ENCODE measurements at places on chromosomes 13 and 19.

DNA sequence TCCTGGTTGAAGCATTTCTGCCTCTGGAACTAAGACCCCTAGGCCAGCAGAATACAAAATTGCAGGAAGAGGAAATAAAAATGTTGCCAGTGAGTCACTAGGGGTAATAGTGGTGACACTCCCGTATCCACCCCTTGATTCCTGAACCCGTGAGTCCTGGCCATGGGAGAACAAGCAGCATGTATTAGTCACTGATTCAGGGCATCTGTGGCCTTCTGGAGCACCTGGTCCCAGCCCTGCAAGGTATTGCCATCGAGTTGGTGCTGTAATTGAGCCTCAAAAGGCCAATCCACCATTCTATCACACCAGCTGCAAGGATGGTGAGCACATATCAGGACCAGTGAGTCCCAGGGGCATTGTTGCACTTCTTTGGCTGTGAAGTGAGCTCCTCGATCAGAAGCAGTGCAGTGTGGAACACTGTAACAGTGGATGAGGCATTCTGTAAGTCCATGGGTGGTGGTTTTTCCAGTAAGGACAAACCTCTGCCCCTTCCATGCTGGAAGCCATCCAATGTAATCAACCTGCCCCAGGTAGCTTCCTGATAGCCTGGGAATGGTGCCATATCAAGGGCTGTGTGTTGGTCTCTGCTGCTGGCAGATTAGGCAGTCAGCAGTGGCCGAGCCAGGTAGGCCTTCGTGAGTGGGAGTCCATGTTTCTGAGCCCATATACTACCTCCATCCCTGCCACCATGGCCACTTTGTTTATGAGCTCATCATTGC is 39.6 kb downstream of the C1QTNF9 start:
- no peak for DNase-seq

GRCh38 chr13:96850538-96851145 is 143.6 kb downstream of the OXGR1 start:
- DNase-seq = no peak

GRCh38 chr19:8335343-8336071 is 7.6 kb downstream of the KANK3 start:
- DNase-seq = no peak

DNA sequence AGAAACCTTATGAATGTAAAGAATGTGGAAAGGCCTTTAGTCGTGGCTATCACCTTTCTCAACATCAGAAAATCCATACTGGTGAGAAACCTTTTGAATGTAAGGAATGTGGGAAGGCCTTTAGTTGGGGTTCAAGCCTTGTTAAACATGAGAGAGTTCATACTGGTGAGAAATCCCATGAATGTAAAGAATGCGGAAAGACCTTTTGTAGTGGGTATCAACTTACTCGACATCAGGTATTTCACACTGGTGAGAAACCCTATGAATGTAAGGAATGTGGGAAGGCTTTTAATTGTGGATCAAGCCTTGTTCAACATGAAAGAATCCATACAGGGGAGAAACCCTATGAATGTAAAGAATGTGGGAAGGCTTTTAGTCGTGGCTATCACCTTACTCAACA is 20.8 kb downstream of the ZNF283 start:
- DNase-seq = no peak

DNA sequence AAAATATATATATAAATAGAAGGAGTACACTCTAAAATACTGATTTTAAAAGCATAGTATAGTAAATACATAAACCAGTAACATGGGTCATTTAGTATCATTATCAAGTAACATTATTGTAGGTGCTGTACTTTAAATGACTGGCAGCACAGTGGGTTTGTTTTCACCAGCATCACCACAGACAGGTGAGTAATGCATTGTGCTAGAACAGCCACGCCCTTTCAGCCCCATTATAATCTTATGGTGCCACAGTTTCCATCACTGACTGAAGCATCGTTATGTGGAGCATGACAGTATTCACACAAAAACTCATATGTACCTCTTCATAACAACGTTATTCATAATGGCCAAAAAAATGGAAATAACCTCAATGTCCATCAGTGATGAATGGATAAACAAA is 88.3 kb downstream of the DHRS12 start:
- no peak for DNase-seq

DNA sequence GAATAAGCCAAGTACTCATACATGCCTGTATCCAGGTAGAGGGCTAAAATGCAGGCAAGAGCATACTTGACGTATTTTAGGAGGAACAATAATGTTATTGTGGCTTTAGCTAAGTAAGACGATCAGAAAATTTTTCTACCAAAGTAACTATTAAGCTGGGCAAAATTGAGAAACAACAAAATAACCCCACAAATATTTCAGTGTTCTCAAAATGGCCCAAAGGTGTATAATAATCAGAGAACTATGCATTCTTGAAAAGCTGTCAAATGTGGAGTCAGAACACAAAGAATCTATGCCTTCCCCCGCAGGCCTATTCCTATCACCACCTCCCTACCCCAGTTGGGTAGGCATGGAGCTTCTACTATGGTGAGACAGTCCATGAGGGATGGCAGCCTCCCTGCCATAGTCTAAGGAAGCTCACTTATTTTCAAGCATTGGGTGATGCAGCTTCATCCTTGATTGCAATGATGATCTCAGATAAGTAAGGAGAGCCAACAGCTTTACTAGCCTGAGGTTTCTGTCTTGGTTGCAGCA is 1132.5 kb upstream of the SPRY2 start:
- DNase-seq = no peak

- no peak for DNase-seq
Observed at GRCh38 chr19:45170146-45171106, 7.6 kb downstream of the TRAPPC6A start.

GRCh38 chr19:9156304-9156703 is 16.1 kb downstream of the ZNF317 start:
- DNase-seq = no peak

DNA sequence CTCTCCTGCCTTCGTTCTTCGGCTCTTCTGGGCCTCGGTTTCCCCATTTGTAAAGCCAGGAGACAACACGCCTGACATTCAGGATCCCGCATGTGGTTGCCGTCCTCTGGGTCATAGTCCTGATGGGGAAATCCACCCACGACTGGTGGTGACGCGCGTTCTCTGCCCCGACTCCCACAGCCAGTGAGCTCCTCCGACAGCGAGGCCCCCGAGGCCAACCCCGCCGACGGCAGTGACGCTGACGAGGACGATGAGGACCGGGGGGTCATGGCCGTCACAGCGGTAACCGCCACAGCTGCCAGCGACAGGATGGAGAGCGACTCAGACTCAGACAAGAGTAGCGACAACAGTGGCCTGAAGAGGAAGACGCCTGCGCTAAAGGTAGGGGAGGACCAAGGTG is 16.4 kb downstream of the HDGFL2 start:
- DNase-seq = no peak

GRCh38 chr13:74090869-74091605 is 43.2 kb downstream of the KLF12 start:
- no peak for DNase-seq

DNA sequence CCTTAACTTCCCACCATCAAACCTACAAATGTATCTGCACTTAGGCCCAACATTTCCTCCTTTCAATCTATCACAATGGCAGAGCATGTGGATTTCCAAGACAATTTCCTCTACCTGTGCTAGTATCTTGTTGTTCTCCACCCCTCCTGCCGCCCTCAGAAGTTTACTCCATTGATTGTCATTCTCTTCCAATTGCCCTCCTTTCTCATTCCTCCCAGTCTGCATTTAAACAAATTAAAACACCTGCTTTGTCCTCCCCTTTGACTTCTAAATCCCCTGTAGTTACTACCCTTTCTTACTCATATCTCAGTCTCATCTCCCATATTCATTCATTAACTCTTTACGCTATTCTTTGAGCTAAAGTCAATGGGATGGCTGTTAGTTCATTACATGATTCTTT is 370.6 kb downstream of the DIAPH3 start:
- DNase-seq = no peak

DNA sequence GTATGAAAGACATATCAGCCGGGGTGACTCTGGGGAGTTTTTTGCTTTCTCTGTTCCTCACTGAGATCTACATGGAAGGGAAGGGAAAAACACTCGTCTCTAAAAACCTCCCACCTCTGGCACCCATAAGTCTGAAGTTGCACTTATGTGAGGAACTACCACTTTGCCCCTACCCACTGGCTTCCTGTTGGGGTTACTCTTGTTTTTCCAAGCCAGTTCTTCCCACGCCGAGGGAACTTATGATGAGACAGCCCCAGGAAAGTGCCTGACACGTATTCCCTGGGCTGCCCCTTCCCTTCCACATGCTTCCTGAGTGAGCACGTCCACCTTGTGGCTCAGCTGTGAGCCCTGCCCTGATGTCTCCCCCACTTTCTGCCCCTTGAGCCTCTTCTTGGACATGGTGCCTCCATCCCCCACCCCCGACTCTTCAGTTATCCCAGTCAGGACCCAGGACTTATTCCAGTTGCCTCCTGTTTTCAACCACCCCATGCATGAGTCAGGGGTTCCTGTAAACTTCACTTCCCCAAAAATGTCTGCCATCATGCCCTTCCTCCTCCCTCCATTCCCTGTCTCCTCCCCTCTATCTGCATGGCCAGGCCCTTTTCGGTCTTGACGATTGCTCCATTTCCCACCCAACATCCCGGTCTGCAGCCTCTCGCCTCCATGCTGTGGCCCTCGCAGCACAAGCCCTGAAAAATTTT is 5.1 kb upstream of the SIGLEC7 start:
- no peak for DNase-seq

- DNase-seq = no peak
Observed at GRCh38 chr19:31461814-31462539, 112.7 kb upstream of the TSHZ3 start.

- no peak for DNase-seq
Observed at GRCh38 chr19:55461974-55462626, 658 bp upstream of the ISOC2 start.

DNA sequence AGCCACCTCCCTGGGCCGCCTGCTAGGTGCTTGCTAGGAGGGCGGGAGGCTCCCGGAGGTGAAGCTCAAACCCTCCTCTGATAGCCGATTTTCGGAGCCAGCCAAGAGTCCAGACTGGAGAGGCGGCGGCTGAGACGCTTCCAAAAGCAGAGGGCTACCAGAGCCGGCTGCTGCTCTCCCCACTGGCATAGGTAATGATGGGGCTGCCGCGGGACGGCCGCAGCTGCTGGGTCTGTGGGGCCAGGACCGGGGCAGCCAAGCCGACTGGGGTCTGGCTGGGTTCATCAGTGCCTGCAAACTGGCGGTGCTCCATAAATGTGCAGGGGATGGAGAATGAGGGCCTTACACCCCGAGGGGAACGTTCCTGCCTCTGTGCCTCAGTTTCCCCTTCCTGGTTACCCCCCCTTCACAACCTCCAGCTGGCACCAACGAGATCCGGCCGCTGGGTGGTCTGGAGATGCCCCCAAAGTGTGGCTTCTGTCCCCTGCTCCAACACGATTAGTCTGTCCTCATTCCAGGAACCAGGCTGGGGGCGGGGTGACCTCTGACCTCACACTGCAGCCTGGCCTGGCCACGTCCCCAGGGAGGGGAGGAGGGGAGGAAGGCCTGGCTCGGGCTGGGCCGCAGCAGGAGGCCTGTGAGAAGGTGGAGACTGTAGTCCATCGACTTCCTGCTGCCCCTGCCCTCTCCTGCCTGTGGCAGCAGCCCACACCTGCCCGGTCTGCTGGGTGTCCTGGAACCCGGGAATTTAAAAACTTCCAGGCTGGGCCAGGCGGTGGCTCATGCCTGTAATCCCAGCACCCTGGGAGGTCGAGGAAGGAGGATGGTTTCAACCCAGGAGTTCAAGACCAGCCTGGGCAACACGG is 3.8 kb upstream of the WDR18 start:
- DNase-seq = no peak
